ENCODE measurements at places on chromosomes 5 and 9.

GRCh38 chr5:173891308-173892116 lies 3.4 kb downstream of the CPEB4 start:
- no peak for DNase-seq

DNA sequence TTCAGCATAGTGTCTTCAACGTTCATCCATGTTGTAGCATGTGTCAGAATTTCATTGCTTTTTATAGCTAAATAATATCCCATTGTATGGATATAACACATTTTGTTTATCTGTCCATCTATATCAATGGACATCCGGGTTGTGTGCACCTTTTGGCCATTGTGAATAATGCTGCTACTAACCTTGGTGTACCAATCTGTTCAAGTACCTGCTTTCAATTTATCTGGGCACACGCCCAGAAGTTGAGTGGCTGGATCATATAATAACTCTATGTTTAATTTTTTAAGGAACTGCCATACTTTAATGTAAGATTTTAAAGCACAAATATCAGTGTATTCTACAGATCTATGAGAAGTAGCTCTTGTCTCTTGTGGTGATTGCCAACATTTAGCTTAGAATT lies 43.5 kb downstream of the SCAI start:
- DNase-seq = no peak

- no peak for DNase-seq
These were observed 59.6 kb downstream of the ATG10 start for GRCh38 chr5:82031220-82032119.

GRCh38 chr5:82793808-82794419 lies 283.3 kb downstream of the TMEM167A start:
- peak; percentile 46 for DNase-seq

DNA sequence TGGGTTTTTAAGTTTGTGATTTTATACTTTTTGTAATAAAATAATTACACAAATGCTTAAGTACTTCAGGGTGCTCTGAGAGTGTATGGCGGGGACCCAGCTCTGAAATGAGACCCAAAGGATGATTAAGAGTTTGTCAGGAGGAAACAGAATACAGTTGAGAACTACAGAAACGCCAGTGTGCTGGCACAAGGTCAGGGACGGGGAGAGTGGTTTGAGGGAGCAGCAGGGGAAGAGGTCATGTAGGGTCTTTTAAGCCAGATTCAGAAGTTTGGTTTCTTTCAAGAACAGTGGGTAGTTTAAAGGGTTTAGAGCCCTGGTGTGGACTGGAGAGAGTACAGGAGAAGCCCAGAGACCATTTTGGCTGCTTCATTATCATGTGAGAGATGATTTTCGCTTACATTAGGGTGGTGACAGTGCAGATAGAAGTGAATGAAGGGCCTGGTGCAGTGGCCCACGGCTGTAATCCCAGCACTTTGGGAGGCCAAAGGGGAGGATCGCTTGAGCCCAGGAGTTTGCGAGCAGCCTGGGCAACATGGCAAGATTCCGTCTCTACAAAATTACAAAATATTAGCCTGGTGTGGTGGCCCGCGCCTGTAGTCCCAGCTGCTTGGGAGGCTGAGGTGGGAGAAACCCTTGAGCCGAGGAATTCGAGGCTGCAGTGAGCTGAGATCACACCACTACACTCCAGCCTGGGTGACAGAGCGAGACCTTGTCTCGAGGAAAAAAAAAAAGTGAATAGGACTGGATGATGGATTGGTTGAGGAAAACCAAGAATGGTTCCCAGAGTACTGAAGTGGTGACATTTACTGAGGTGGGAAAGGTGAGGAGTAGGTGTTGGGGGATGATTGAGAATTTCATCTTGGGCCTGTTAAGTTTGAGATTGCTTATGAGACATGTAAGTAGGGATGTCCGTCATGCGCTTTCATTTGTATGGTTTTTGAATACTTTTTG lies 1.4 kb upstream of the ETF1 start:
- no peak for DNase-seq

GRCh38 chr5:109354761-109355160 lies 55.0 kb downstream of the PJA2 start:
- DNase-seq = no peak

DNA sequence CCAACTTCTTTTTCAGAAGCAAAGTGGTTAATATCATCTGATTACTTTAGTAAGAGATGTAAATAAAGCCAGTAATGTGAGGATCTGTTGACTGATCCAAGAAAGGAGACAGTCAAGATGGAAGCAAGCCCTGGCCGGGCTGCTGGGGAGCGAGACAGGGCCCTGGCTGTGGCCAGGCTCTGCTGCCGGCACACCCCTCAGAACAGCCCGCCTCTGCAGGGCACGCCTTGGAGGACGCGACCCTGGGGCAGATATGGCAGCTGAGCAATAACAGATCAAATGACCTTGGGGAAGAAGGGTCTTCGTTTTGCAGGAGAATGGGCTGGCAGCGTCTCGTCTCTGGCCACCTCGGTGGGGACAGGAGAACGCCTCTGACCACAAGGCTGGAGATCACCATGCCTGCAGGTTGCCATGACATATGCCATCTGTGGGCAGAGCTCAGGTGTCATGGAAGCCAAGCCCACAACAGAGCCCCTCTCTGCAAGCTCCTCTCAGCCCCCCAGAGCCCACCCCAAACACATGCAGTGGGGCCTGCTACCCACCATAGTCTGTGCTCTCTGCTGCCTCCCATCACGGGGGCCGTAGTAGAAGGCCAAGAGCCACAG lies 206.5 kb downstream of the FANCC start:
- no peak for DNase-seq

- no peak for DNase-seq
These were observed 65.0 kb upstream of the SUB1 start for GRCh38 chr5:32520356-32520755.

DNA sequence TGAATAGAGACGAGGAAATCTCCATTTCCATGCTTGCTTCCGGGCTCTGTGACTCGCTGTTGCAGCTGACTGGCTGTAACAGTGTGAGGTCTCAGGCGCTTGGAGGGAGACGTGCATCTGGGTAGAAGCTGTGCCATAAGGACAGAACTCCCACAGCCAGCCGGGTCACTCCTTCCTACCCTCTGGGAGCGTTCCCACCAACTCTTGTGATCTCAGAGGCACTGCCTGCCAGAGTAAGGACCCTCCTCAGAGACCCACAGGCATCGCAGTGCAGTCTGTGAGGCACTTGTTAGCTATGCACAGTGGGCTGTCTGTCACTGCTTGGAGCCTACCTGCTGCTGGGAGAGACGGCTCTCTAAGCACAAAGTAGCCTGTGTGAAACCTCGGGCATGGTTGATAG lies 203.4 kb upstream of the SEMA6A start:
- no peak for DNase-seq

- no peak for DNase-seq
These were observed 236.2 kb upstream of the RASEF start for GRCh38 chr9:83299094-83299493.

DNA sequence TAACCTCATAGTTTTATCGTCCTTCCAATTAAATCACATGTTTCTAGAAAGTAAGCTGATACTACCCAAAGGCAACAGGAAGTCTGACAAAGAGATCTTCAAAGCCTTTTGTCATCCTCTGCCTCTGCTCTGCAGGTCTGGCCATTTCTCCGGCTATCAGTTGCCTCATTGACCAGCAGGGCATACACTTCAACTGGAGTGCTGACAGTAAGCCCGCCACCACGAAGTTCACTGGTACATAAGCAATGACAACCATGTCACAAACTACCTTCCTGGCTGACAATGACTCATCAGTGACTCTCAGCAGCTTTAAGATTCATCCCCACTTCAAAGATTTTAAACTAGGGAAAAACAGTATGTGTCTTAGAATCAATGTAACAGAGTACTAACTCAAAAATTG lies 20.6 kb downstream of the SPTLC1 start:
- DNase-seq = peak; percentile 36

DNA sequence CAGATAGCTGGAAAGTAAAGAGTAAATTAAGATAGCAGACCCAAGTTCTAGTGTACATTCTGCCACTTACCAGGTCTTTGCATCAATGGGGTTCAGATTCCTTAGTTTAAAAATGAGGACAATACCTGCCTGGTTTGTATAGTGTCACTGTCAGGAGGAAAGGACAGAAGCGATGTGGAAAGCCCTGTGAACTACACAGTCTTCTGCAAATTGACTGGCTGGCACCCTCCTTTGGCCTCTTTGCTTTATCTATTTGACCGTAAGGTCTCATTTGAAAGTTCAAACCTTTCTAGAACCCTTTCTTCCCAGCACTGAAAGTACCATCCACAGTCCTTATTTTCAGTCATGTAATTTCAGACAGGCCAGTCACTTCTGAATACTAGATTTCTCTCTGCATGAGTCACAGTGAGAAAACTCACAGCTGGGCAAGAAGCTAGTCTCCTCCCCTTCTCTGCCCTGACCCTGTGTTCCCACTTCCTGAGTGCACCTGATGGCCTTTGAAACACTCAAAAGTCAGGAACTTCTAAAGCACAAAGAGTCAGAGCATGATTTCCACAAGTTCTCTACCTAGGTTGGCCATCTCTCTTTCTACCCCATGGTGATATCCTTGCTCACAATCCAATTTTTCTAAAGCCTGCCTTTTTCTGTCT lies 91.3 kb upstream of the RASEF start:
- DNase-seq = no peak

DNA sequence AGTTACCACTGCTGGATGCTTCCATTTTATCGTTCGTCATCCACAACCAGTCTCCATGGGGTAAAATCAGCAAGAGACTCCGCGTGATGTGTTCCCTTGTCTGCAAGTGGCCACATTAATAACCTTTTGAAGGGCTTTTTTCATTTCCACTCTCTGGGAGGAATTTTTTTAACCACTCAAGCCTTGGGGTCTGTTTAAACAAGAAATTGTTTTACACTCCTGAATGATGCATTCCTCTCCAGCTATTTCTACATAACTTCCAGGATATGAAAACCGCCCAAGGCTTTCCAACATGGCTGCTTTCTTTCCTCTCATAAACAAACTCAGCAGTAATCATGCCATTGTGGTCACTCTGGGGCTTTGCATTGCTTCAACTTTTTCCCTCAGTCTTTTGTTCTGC lies 217.2 kb upstream of the DAPK1 start:
- DNase-seq = no peak

DNA sequence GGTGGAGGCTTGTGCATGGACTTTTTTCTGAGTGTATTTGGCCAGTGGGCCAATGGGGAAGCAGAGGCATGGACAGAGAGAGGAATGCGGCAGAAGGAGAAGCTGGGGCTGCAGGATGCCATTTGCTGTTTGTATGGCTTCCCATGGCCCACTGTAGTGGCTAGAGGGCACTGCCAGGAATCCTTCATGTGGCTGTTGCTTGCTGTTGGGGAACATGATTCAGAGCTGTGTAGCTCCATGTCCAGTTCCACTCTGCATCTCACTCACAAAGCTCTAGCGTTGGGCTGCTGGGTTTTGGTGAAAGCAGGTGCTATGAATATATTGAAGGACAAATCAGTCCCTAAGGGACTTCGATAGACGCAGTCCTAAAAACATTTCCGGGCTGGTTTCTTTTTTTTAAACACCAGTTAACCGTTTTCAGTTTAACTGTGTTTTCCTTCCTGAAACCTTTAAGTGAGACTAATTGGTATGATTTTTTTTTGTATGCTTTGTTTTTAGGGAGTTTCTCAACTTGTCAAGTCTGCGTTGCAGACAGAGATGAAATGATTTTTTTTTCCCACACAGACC lies 51.3 kb downstream of the SLC22A5 start:
- DNase-seq = peak; percentile 34

- no peak for DNase-seq
These were observed 125.9 kb downstream of the GADD45G start for GRCh38 chr9:89730715-89731114.

- no peak for DNase-seq
These were observed 42.7 kb downstream of the HSDL2 start for GRCh38 chr9:112422417-112423148.

DNA sequence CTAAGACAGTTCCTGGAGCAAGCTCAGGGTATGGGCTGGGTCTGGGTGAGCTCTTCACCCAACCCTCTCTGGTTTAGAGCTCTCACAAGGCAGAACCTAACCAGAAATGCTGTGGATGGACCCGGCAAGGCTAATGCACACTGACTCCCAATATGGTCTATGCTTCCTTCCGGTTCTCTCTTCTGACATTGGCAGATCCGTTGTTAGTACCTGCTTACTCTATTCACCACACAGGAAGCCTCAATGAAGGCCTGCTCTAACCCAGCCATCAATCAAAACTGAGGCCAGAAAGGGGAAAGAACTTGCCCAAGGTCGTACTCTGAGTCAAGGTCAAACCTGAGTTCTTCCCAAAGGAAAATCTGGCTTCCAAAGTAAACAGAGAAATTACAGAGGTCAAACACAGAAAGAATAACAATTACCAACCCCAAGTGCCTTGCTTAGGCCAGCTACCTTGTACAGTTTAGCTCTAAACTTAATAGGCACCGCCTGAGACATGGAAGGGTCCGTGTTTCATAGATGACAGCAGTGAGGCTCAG lies 46.0 kb upstream of the AKNA start:
- DNase-seq = no peak

DNA sequence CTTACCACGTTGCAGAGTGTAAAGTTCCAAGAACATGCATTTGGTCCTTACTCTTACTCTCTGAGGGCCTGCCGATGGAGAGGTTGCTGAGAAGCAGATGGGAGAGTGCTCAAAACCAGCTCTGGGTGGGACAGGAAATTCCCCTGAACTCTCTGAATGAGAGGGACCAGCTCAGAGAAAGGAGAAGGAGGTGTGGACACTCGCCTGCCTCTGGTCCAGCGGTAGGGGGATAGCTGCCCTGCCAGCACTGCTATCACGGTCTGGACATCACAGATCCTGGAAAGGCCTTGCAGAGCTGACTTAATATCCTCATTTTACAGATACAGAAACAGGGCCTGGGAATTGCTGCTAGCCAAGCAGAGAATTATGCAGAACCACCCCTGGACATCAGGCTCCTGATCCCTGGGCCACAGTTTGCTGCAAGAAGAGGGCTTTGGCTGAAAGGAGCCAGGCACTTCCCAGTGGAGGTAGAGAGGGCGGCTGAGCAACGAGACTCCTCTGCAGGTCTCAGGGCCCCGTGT lies 4.9 kb downstream of the TRAF1 start:
- DNase-seq = no peak

DNA sequence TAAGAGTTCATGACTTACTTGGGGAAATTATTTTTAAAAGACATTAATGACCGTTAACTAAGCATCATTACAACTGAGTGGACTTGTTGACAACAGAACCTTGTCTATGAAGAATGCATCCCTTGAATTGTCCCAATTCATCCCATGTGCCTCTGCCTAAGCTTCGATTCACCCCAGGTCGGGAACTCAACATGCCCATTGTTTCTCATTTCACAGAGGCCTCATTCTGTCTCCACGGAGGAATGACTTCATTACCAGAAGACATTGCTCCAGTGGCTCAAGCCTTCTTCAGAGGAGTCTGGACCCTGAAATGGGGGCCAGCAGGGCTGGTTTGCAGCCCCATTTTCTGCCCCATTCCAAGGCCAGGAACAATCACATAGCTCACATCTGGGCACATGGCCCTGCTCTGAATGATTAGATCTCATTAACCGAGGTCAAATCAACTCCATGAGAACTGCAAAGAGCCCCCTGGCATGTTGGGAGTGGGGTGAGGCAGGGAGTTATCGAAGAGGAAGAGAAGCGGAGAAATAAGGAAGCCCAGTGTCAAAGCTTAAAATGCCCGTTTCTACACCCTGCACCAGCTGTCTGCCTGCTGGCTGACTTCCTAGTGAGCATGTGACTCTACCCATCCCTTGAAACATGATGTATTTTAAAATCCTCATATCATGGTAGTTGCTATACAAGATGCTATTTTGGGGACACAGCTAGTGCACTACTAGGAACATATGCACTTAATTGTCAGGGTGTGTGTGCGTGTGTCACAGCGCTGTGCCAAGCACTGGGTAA lies 137.3 kb downstream of the LHFPL2 start:
- no peak for DNase-seq
